ENCODE measurements at places on chromosomes 4 and X. TPM values are rescaled to one million over a fixed set of nuclear protein-coding genes. Genes with fewer than 3 reads are reported as not detected.

The GUCY1A1 gene
- 86.4 TPM for polyA plus RNA-seq

- no peak for DNase-seq
These were observed 136.6 kb downstream of the FBXW7 start for GRCh38 chr4:152399246-152399645.

- DNase-seq = no peak
These were observed 90.6 kb downstream of the FHDC1 start for GRCh38 chr4:153026591-153027346.

GRCh38 chrX:23115651-23116050 lies 115.9 kb downstream of the DDX53 start:
- DNase-seq = no peak

All from left renal pelvis (tissue), 4 donors.